Hematopoietic multipotent progenitor cell (in vitro differentiated cells): ENCODE measurements at places on chromosomes 11 and 22. TPM values are rescaled to one million over a fixed set of nuclear protein-coding genes. Genes with fewer than 3 reads are reported as not detected.

Gene SLC17A6
- not detected for total RNA-seq

Gene MMP7
- 1.3 TPM for total RNA-seq

Gene HOATZ
- not detected for total RNA-seq

Gene FAM89B
- 55.5 TPM for total RNA-seq

Gene SLCO2B1
- under 0.01 TPM for total RNA-seq

Gene GAB4
- total RNA-seq = 0.81 TPM

Gene TM7SF2
- 46.6 TPM for total RNA-seq

Gene WNT11
- total RNA-seq = 1.6 TPM

Gene TCN1
- total RNA-seq = under 0.01 TPM

Gene OR2AG2
- total RNA-seq = 1.6 TPM

Gene TAF1D
- total RNA-seq = 111 TPM

Gene OR8D1
- total RNA-seq = not detected

Gene ARHGEF17
- 65.4 TPM for total RNA-seq

Gene OR2D2
- 2.4 TPM for total RNA-seq

Gene NLRP6
- total RNA-seq = 0.54 TPM

Gene ANGPTL5
- total RNA-seq = not detected

Gene SHISA8
- total RNA-seq = under 0.01 TPM

Gene GAL3ST3
- total RNA-seq = 3.2 TPM

Gene MB
- total RNA-seq = not detected

Gene TRIM68
- 11.8 TPM for total RNA-seq

Gene SMTNL1
- not detected for total RNA-seq

Gene MS4A1
- 3.2 TPM for total RNA-seq

Gene SGSM1
- total RNA-seq = 1.1 TPM

Gene SERGEF
- total RNA-seq = 36.9 TPM

Gene CARD18
- not detected for total RNA-seq

Gene SLC22A6
- not detected for total RNA-seq

Gene SEPTIN5
- 79.4 TPM for total RNA-seq

Gene SELENOM
- 5.1 TPM for total RNA-seq

Gene OR52E8
- total RNA-seq = not detected

Gene SOX6
- 0.27 TPM for total RNA-seq

Gene KBTBD3
- total RNA-seq = 2.7 TPM
